ENCODE measurements at places on chromosomes 2 and 18.

GRCh38 chr2:86140969-86141392 lies 34.9 kb downstream of the PTCD3 start:
- no peak for DNase-seq

DNA sequence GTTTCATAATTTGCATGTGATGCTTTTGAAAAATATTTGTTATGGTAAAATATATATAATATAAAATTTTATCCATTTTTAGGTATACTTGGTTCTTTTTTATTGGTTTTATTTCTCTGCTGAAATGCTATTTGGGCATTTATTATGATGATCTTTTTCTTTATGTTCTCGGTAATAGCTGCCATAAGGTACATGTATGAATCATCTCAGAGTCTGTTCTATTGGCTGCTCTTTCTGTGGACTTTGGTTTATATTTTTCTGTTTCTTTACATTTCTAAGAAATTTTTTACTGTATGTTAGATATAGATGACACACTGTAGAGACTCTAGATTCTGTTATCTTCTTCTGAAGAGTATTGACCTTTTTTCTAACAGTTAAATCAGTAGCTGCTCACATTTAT lies 219.9 kb downstream of the MBD5 start:
- no peak for DNase-seq

DNA sequence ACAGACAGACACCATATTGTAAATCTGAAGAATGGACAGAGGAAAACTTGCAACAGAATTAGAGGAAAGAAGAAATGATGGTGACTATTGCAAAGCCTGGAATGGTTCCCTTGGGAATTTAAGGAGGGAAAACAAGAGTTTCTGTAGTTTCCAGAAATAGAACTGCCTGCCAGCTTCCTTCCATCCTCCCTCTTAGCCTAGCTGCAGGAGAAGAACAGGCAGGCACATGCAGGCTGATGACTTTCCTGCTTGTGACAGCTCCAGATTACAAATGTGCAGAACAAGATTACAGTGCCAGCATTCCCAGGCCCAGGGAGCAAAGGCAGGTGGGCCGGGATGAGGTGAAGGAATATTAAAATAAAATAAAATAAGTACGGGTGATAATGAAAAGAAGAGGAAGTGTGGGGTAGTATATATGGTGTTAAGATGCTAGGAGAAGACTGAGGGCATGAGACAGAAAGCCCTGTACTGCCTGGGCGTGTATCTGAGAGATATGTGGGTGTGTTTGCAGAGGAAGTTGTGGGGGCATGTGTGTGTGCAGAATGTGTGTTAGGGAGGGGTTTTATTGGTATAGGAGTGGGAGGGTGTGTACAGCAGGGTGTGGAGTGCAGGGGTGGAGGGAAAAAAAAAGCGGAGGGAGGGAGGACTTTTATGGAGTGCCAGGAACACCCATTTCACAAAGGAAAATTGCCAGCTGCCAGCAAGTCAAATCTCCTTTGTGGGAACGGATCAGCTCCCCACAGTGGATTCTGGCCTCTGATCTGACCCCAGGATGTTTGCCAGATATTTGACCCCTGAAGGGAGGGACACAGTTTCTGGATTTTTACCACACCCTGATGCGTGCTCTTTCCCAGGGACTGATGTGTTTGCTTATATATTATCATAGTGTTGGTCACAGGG lies 43.9 kb upstream of the NEMP2 start:
- DNase-seq: peak; percentile 89

GRCh38 chr2:96090196-96090926 lies 26.0 kb downstream of the ADRA2B start:
- DNase-seq: no peak

- DNase-seq: no peak
These were observed 99.2 kb upstream of the ASAP2 start for GRCh38 chr2:9107168-9108025.

Data from hematopoietic multipotent progenitor cell treated with erythropoietin and hydrocortisone succinate and interleukin-3 and kit ligand, for 8 days (in vitro differentiated cells).